ENCODE measurements at places on chromosomes 6 and 20. TPM values are rescaled to one million over a fixed set of nuclear protein-coding genes. Genes with fewer than 3 reads are reported as not detected.

C6orf118 gene
- not detected for polyA plus RNA-seq

DPPA5 gene
- polyA plus RNA-seq = not detected

DUSP15 gene
- polyA plus RNA-seq = not detected

NKX2-2 gene
- polyA plus RNA-seq = not detected

BPIFB4 gene
- polyA plus RNA-seq = not detected

KCNG1 gene
- polyA plus RNA-seq = 10.4 TPM

HAO1 gene
- polyA plus RNA-seq = not detected

SNAP25 gene
- 0.09 TPM for polyA plus RNA-seq

BMP6 gene
- polyA plus RNA-seq = 1.3 TPM

ZNF337 gene
- 4.7 TPM for polyA plus RNA-seq

DNA sequence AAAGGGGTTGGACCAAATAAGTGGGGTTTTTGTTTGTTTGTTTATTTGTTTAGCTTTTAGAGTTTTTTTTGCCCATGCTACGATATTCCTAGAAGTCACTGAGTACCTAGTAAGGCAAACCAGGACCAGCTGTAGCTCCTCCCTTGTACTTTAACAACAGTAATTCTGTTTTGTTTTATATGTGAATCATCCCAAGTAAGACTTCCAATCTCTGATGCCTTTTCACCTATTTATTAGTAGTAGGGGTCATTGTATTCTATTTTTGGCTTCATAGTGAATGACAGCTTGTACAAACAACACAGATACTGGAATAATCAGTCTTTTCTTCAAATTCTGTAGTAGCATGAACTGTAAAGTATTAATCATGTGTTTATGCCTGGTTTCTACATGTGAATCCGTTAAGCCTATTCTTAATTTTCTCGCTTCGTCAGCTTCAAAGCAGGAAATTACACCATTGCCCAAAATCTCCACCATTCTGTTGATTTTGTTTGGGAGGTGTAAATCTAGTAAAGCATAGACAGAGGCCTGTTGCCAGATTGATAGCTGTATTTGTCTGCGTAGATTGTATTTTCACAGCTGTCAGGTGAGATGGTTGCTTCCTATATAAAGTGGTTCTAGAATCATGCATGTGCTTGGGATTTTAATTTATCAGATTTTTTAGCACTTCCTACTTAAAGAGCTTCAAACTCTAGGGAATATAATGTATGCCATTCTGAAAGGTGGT lies 151.5 kb upstream of the FLRT3 start:
- H3K4me3 ChIP-seq = no peak overlapping the region
- no peaks in the 10 kb centered on the region for H3K4me1 ChIP-seq
- DNase-seq = no peak
- H3K36me3 ChIP-seq = no peaks in the 10 kb centered on the region

- DNase-seq = peak; percentile 56
- 0 out of 2 replicates have a peak, but pooled peaks cover 7% of the 10 kb centered on the region for H3K27me3 ChIP-seq
- H3K36me3 ChIP-seq = no peaks in the 10 kb centered on the region
- peaks cover 6% of the 10 kb centered on the region for H3K4me1 ChIP-seq
- H3K4me3 ChIP-seq = peak overlapping the region; percentile 81
These were observed 808 bp downstream of the ULBP1 start for GRCh38 chr6:149964308-149965193.

DNA sequence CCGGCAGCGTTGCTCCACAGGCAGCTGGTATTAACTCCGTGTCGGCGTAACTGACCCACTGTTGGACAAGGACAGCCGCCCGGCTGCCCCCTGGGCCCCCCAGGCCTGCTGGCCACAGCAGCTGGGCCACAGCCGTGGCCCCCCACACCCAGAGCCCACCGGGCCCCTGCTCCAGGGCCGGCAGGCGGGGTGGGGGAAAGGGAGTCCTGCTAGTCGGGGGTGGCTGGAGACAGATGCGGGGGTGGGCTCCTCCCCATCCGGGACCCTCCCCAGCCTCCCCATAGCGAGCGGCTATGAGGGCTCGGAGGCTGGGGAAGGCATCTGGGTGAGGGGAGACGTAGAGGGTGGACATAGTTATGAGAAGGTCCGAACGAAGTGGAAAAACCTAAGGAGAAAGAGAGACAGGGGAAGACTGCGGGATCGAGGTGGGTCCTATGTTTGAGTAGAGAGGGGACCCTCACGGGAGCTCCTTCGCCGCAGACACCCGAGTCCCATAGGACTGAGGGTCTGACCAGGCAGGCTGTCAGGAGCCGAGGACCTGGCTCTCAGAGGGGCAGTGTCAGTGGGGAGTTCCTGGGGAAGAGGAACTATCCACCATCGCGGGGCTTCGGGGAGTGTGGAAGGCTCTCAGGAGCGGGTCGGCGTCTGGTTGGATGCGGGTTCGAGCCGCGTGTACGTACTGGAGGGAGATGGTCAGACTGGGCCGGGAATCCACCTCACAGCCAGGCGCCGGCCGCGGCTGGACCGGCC lies 511 bp downstream of the VARS1 start:
- H3K4me1 ChIP-seq = peaks cover 6% of the 10 kb centered on the region
- no peaks in the 10 kb centered on the region for H3K27me3 ChIP-seq
- peaks cover 9% of the 10 kb centered on the region for H3K36me3 ChIP-seq
- DNase-seq = peak; percentile 78

- DNase-seq = no peak
- H3K27me3 ChIP-seq = no peaks in the 10 kb centered on the region
- no peaks in the 10 kb centered on the region for H3K36me3 ChIP-seq
- H3K4me1 ChIP-seq = no peaks in the 10 kb centered on the region
These were observed 73.5 kb upstream of the NFATC2 start for GRCh38 chr20:51616060-51616459.

- H3K4me3 ChIP-seq = no peak overlapping the region
- no peaks in the 10 kb centered on the region for H3K4me1 ChIP-seq
- H3K27me3 ChIP-seq = no peaks in the 10 kb centered on the region
- H3K27ac ChIP-seq = no peak overlapping the region
These were observed 149.1 kb downstream of the ZNF217 start for GRCh38 chr20:53444401-53445149.

DNA sequence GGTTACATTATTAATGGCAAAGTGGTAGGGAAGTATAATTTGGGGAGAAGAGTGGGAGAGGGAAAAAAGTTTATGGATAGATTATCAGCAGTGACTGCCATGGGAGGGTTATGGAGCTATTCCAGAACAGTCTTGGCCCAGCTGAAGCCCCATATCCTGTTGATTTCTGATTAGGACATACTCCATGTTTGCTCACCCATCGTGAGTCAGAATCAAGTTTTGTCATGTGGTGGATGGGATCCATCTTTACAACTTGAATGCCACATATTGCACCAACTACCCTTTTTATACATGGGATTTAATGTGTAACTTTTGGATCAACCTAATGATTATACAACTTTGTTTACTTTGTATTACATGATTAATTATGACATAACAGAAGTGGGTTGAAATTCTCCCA lies 217.0 kb downstream of the HAO1 start:
- peaks cover 13% of the 10 kb centered on the region for H3K4me1 ChIP-seq
- no peak overlapping the region for H3K4me3 ChIP-seq
- H3K27me3 ChIP-seq = no peaks in the 10 kb centered on the region
- no peaks in the 10 kb centered on the region for H3K36me3 ChIP-seq
- peak overlapping the region; percentile 19 for H3K27ac ChIP-seq
- peak; percentile 73 for DNase-seq

- no peaks in the 10 kb centered on the region for H3K4me1 ChIP-seq
- no peak overlapping the region for H3K4me3 ChIP-seq
- no peak for DNase-seq
These were observed 126.5 kb downstream of the DLL1 start for GRCh38 chr6:170164271-170164900.

DNA sequence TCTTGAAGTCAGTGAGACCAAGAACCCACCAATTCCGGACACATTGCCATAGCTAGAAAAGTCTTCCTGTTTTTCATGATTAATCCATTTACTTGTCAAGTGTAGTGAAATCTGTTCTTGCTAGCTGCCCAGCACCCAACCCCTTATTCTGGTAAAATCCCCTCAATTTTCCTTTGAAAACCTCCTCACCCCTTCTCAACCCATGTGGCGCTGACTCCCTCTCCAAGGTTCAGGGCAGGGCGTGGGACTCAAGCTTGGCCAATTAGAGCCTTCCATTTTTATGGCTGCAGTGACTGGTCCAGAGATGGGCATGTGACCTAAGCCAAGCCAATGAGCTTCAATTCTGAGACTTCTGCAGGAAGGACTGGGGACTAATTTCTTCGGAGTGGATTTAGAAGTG lies 9.8 kb upstream of the ZBP1 start:
- no peak overlapping the region for H3K4me3 ChIP-seq
- H3K27me3 ChIP-seq = no peaks in the 10 kb centered on the region
- peaks cover 11% of the 10 kb centered on the region for H3K4me1 ChIP-seq
- no peaks in the 10 kb centered on the region for H3K36me3 ChIP-seq
- no peak for DNase-seq

- H3K4me1 ChIP-seq = no peaks in the 10 kb centered on the region
- no peak overlapping the region for H3K27ac ChIP-seq
- DNase-seq = no peak
- H3K4me3 ChIP-seq = no peak overlapping the region
- no peaks in the 10 kb centered on the region for H3K36me3 ChIP-seq
These were observed 108.5 kb downstream of the MANEA start for GRCh38 chr6:95685822-95686221.

DNA sequence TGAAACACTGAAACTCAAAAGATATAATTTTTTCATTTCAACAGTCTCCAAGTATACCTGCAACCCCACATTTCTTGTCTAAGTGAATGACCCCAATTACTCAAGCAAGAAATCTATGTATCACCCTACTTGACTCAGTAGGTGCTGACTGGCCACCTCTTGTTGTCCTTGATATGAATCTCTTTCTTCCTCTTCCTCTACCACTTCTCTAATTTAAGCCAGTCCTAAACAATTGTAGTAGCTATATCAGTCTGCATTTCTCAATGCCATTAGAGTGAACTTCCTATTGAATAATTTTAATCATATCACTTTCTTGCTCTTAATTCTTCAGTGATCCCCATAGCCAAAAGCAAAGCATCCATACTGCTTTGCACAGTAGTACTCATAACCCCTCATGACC lies 93.2 kb downstream of the NKAIN2 start:
- H3K36me3 ChIP-seq = no peaks in the 10 kb centered on the region
- no peak overlapping the region for H3K4me3 ChIP-seq
- no peak for DNase-seq
- no peak overlapping the region for H3K27ac ChIP-seq
- H3K27me3 ChIP-seq = no peaks in the 10 kb centered on the region
- H3K4me1 ChIP-seq = no peaks in the 10 kb centered on the region

GRCh38 chr6:44676826-44677433 lies 289.4 kb downstream of the CDC5L start:
- H3K36me3 ChIP-seq = no peaks in the 10 kb centered on the region
- peak overlapping the region; percentile 50 for H3K27ac ChIP-seq
- no peak overlapping the region for H3K4me3 ChIP-seq
- DNase-seq = peak; percentile 64
- H3K27me3 ChIP-seq = no peaks in the 10 kb centered on the region
- peaks cover 19% of the 10 kb centered on the region for H3K4me1 ChIP-seq

GRCh38 chr6:40196135-40196518 lies 261.9 kb upstream of the MOCS1 start:
- H3K27me3 ChIP-seq = no peaks in the 10 kb centered on the region
- H3K4me3 ChIP-seq = no peak overlapping the region
- no peaks in the 10 kb centered on the region for H3K4me1 ChIP-seq
- no peak overlapping the region for H3K27ac ChIP-seq
- H3K36me3 ChIP-seq = no peaks in the 10 kb centered on the region

Data from GM23248 (cell line).